ENCODE measurements at places on chromosomes 6 and 20. TPM values are rescaled to one million over a fixed set of nuclear protein-coding genes. Genes with fewer than 3 reads are reported as not detected.

DNA sequence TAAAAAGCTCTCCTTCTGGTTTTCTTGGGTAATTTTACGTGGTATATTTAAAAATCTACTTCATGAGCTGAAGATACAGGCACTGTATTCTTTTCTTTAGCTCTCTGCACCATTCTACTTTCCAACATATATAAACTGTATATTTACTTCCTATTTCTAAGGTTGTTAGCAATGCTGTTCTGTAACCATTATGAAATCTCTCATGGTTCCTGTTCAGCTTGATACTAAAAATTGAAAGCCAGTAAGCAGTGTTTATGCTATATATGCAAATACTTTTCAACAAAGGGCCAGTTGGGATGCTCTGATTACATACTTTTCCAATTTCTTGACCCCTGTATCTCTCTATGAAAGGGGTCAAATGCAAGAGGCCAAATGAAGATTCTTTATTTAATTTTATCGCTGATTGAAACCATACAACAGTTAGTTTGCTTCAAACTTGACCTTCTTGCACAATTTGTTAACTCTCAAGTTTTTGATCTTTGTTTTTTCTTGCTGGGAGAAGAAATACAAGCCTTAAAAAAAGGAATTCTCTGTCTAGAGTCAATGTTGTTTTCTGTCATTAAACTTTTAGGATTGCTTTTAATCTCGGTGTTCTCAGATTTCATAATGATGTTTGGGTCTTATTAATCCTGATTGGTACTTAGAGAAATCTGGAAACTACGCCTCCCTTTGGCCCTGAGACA lies 223.2 kb downstream of the PRL start:
- DNase-seq = no peak

GRCh38 chr6:75619230-75619899 lies 17.7 kb downstream of the SENP6 start:
- no peak for DNase-seq

The TBXT gene
- total RNA-seq = not detected

DNA sequence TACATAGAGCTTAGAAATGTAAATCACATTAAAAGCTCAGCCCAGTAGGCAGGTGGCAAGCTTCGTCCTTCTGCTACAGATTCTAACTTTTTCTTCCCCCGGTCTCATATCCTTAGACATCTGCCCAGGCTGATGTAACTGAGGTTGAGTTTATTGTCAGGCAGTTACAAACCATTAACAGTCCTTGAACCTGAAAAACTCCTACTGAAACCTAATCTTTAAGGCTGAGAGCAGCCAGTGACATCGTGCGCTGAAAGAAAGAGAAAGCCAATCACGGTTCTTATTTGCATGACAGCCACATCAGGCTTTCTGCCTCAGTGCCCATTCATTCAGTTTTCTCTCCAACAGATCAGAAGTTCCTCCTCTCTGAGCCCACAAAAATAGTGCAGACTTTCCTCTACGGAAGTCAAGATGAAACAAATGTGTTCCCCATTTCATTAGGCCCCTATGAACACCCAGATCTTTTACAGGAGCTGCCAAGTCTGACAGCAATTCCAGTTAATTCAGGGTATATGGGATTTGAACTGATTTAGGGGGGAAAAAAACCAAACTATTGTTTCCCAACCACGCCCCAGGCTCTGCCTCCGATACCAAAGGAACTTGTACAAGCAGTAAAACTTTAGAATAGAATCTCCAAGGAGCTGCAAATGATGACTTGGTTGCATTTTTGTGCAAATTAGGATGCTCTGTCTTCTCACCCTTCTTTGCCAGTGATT lies at the start of gene NHSL1:
NHSL1 (minus strand) TSS at position 192 of the 716 bp plus-strand sequence. CDS start 204 bp downstream, outside the sequence.
- DNase-seq = no peak

DNA sequence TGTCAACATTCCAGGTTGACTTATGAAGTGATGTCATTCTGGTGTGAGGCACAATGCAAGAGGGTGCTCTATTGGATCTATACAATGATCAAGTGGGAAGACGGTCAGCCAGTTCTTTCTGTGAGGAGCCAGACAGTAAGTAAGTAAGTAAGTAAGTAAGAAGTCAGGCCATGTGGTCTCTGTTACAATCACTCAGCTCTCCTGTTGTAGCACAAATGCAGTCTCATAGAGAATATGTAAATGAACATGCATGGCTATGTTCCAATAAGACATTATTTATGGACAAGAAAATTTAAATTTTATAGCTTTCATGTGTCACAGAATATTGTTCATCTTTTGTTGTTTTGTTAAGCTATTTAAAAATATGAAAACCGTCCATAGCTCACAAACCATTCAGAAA lies 399.7 kb downstream of the BTBD3 start:
- no peak for DNase-seq

- no peak for DNase-seq
These were observed 349.7 kb upstream of the POU3F2 start for GRCh38 chr6:98484696-98485095.

DNA sequence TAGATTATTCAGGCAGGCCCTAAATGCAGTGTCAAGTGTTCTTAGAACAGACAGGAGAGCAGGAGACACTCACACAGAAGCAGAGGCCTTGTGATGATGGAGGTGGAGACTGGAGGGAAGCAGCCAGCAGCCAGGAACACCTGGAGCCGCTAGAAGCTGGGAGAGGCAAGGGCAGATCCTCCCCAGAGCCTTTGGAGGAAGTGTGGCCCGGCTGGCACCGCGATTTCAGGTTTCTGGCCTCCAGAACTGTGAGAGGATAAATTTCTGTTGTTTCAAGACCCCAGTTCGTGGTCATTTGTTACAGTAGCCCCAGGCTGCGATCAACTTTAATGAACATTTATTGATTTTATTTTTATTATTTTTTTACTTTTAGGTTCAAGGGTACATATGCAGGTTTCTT lies 203.0 kb downstream of the QKI start:
- DNase-seq = no peak

- peak; percentile 83 for DNase-seq
These were observed 9.9 kb downstream of the BCL2L1 start for GRCh38 chr20:31712564-31713311.

- no peak for DNase-seq
These were observed 793 bp downstream of the GMPR start for GRCh38 chr6:16238963-16239797.

GRCh38 chr20:8909596-8909995 lies 159.3 kb upstream of the PLCB4 start:
- DNase-seq = no peak

DNA sequence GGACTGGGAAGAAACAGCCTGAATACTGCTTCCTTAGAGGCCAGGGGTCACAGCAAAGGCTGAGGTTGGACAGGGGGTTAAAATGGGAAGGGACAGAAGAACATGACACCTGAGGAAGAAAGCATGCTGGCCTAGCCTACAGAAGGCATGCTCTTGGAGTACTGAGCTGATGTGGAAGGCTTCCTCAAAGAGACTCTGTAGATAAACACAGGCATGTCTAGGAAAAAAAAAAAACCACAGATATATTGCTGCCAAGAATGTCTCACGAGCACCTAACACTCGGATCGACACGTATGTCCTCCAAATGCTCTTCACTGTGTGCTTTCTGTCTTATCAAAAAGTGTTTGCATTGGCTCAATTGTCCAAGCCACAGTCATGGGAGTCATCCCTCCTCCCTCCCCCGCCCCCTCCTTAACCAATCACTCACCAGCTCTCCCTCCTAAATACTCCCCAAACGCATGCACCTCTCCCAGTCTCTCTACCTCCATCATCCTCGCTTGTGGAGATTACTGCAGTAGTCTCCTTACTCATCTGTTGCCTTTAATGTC lies 101.1 kb upstream of the LRFN2 start:
- DNase-seq = no peak

The APCDD1L gene
- 2.0 TPM for total RNA-seq

- DNase-seq = no peak
These were observed 2.6 kb downstream of the SCUBE3 start for GRCh38 chr6:35216412-35216732.

DNA sequence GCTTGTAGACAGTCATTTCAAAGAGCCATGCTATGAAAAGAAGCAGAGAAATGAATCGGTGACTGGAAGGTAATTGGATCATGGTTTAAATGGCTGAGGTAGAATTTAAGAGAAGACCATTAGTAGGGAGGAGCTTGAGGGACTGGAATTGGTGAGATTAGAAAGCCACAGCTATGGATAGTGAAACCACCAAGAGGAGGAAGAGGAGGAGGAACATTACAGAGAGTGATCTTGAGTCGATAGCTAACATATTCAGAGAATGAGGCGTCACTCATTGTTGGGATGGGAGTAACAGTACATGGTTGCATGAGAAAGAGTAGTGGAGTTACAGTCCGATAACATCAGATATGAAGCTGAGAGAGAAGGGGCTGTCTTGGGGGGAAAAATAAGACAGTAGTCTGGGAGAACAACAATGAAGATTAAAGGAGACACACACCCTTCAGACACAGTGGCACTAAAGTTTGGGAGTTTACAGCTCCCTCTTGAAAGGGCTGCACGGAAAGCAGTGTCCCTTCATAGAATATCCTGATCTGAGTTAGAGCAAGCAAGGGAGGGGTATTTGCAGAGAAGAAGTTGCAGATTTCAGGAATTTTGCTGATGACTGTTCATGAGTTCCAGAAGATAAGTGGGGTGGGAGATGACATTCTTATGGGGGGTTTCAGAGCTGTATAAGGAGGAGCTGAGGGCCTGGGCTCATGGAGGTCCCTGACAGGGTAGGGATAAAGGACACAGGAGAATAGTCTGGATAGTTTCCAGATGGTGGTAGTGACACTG lies 15.1 kb upstream of the LAMP5 start:
- DNase-seq = no peak

- no peak for DNase-seq
These were observed 226.7 kb downstream of the MEI4 start for GRCh38 chr6:77879527-77879926.

DNA sequence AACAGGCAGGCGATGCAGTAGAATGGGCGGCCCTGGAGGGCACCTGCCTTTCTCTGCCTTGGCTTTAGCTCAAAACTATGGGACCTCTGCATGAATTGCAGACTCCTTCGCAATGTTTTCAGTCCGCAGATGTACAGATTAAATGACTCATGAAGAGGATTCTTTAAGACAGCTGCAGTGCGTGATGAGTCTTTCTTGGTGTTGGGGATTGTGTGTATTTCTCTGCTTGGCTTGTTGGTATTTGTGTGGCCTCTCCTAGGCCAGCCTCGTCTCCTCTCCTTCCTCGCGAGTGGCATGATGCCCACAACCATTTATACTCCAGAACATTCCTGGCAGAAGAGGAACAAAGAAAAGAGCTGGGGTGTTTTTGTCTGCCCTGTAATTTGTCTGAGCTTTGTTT lies 110.6 kb downstream of the SYNDIG1 start:
- no peak for DNase-seq

GRCh38 chr6:101203664-101204063 lies 189.8 kb upstream of the GRIK2 start:
- DNase-seq = no peak

- DNase-seq = no peak
These were observed 118.8 kb upstream of the FERMT1 start for GRCh38 chr20:6241591-6241990.

DNA sequence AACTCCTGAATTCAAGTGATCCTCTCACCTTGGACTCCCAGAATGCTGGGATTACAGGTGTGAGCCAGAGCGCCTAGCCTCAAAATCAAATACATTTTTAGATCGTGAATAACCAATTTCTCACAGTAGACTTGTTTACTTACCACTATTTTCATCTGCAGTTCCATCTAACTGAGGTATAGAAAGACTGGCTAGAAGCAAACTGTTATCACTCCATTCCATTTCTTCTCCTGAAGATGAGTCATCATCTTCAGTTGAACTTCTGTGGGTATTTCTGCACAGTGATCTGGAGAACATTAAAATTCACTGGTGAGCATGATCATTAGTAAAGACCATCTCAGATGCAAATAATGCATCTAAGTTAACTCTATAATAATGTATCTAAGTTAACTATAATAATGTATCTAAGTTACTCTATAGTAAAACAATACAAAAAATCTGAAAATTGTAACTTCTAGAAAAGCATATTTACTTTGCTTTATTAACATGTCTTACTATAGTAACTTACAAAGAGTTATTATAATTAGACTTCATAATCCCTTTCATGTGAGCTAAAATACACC lies 105.4 kb downstream of the REV3L start:
- no peak for DNase-seq

The EYA2 gene
- 19.2 TPM for total RNA-seq

DNA sequence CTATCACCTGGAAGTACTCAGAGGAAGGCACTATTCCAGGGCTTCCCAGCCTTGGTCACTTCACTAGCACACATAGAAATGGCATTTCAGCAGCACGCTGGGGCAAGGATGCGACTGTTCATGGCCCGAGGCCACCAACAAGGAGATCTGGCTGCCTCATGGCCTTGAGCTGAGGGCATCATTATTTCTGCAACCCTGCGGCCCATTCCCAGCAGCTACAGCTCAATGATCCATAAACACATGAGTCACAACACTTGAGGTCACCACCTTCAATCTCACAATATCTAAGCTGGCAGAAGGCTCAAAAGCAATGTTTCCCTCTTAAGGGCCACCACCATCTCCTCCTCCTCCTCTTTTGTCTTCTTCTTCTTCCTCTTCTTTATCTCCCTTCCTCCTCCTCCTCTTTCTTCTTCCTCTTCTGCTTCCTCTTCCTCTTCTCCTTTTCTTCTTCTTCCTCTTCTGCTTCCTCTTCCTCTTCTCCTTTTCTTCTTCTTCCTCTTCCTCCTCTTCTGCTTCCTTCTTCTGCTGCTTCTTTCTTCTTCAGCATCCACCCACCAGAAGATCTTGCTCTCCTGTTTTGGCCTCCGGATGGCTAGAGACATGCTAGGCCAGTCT lies 382.9 kb upstream of the CNR1 start:
- no peak for DNase-seq

GRCh38 chr6:4130357-4130987 lies 4.9 kb downstream of the ECI2 start:
- DNase-seq = no peak

- DNase-seq = no peak
These were observed 5.1 kb downstream of the HLA-E start for GRCh38 chr6:30494291-30494861.

The SNRPB gene
- total RNA-seq = 179 TPM

The TMC2 gene
- total RNA-seq = 0.96 TPM

The RFX6 gene
- total RNA-seq = under 0.01 TPM

- no peak for DNase-seq
These were observed 211.1 kb downstream of the OGFRL1 start for GRCh38 chr6:71499667-71500066.

DNA sequence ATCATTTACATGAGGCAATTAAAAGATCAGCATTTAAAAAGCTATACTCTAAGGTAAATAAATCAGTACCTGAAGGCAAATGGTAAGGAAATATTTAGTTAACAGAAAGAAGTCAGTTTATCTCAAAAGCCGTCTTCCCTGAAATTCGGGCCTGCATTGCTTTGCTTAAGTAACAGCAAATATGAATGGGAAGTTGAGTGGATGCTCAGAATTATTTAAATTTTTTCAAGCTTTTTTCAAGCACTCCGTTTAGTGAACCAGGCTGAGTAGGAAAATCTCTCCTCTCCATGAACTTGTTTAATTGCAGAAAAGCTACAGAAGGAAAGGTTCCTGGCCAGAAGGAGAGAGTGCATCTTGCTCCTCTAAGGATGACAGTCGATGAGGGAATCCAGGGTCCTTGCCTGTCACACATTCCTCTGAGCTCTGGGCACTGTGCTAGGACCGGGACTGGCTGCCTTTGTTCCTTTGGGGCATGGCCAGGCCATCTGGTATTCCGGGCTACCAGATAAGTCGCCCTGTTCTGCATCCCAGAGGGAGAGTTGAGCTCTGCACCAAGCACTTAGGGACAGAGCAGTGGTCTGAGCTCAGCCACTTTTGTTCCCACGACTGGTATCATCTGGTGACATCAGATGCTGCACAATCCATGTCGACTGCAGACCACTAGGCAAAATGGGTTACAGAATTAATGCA lies 77.6 kb downstream of the RIN2 start:
- DNase-seq = no peak

The SPINT4 gene
- not detected for total RNA-seq

GRCh38 chr20:54368570-54368969 lies 106.8 kb upstream of the DOK5 start:
- DNase-seq = no peak

The PABPC1L gene
- 28.8 TPM for total RNA-seq

The HSPA1L gene
- 1.6 TPM for total RNA-seq

Measured in breast epithelium (tissue), 4 donors.